ENCODE measurements at places on chromosomes 6 and 20. TPM values are rescaled to one million over a fixed set of nuclear protein-coding genes. Genes with fewer than 3 reads are reported as not detected.

Gene GRM1
- total RNA-seq, result not detected

GRCh38 chr20:35478804-35479472, 23.5 kb downstream of the CEP250 start:
- DNase-seq, result no peak
- no peak overlapping the region for H3K4me3 ChIP-seq
- peaks cover 46% of the 10 kb centered on the region for H3K36me3 ChIP-seq

DNA sequence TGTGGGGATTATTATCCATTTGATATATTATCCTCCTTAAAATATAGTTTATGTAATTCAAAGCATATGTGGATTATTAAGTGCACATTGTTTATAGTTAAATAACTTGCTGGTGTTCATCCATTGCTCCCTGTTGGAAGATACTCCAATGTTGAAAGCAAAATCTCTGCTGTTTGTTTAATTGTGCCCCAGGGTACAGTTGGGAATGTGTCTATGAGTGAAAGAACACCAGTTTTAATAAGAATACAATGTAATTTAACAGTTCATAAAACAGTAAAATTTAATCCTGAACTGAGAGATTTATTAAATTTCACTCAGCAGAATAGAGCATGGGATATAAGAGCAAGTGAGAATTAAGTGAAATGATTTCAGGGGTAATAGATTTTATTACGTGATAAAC, 364.9 kb downstream of the GRIK2 start:
- no peak for DNase-seq
- no peak overlapping the region for H3K27ac ChIP-seq
- H3K4me1 ChIP-seq, result peaks cover 7% of the 10 kb centered on the region
- no peaks in the 10 kb centered on the region for H3K36me3 ChIP-seq

DNA sequence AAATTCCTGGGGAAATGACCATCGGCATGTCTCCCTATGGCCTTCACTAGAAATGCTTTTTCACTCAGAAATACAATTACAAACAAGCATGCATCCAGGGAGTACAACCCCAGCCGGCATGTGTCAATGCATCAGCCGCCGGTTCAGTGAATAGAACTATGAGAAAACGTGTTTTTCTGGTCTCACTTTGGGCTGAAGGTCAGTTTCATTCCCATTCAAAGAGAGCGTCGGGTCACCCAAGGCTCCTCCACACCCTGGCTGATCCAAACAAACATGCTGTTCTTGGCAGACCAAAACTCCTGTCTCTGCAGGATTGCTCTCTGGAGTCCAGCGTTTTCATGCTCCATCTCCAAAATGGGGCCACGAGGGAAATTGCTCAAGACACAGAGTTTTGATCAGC, 35.5 kb upstream of the NXT1 start:
- H3K27ac ChIP-seq, result no peak overlapping the region
- peaks cover 8% of the 10 kb centered on the region for H3K27me3 ChIP-seq
- H3K4me3 ChIP-seq, result no peak overlapping the region
- DNase-seq, result no peak
- H3K4me1 ChIP-seq, result no peaks in the 10 kb centered on the region
